ENCODE measurements at places on chromosomes 13 and 19.

DNA sequence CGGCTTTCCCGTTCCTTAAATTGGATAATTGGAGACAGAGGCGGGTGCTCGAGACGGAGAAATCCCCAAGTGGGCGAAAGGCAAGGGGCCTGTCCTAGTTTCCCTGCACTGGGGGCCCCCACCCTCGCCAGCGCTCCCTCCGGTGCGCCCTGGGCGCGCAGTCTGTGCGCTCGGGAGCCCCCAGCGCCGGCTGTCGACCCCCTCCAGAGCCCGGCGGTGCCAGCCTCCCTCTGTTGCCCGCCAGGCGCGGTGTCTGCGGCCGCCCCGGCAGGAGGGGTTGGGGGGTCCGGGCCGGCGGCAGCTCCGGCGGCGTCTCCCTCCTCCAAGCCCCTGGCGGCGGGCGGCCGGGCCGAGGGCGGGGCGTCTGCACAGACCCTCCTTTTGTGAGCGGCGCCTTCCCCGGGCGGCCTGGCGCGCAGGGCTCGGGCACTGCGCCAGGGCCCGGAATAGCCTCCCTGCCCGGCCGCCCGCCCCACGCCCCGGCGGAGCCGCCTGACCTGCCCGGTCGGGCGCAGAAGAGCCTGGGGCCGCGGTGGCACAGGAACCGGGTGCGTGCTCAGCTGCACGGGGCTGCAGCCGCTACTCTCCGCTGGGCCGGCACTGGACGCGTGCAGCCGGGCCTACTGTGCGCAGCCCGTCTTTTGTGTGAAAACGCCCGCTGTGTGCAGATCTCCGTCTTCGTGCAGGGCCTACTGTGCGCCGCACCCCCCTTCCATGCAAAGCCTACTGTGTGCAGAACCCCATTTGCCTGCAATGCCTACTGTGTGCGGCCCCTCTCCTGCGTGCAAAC lies 13.2 kb downstream of the GADD45B start:
- no peak for DNase-seq

DNA sequence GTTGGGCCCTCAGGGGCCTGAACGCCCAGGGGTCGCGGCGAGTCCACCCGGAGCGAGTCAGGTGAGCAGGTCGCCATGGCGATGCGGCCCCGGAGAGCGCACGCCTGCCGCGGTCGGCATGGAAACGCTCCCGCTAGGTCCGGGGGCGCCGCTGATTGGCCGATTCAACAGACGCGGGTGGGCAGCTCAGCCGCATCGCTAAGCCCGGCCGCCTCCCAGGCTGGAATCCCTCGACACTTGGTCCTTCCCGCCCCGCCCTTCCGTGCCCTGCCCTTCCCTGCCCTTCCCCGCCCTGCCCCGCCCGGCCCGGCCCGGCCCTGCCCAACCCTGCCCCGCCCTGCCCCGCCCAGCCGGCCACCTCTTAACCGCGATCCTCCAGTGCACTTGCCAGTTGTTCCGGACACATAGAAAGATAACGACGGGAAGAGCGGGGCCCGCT lies at the start of gene CCNA1:
TSS of gene CCNA1 (plus strand) at position 390 of the 439 bp plus-strand sequence. CDS start 562 bp downstream, outside the sequence.
- DNase-seq: no peak

DNA sequence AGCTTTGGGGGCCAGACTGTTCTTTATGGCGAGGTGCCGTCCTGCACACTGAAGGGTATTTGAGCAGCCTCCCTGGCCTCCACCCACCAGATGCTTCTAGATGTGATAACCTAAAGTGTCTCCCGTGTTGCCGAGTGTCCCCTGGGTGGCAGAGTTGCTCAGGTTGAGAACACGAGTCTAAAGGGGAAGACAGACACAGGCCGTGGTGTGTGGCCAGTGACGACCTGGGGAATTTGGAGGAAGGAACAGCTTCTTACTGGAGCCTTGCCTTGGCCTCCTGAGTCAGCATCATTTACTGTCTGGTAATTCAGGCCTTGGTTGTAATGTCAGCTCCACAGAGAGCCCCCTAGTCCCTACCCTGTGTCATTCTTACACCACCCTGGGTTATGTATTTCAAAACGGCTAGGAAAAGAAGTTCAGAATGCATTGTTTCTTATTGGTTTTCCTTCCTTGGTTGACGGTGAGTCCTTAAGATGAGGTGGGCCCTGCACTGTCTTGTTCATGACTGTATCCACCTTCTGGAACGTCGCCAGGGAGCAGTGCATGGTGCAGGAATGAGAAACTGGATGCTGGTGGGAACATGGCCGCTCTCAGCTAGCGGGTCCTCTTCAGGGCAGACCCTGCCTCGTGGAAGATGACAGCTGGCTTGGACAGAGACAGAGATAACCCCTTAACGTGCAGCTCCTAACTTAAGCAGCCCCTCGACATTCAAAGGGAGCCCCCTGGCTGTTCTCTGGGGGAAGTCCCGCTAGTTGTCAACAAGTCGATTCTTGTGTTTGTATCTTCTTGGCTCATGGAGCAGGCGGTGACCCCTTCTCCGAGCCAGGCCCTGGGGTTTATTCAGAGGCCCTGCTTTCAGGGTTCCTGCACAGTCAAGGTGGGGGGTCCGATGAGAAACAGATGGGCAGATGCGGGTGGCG lies 7.2 kb downstream of the SIN3B start:
- no peak for DNase-seq

- DNase-seq: no peak
Measured at GRCh38 chr13:31320946-31321345, 121.2 kb downstream of the B3GLCT start.

DNA sequence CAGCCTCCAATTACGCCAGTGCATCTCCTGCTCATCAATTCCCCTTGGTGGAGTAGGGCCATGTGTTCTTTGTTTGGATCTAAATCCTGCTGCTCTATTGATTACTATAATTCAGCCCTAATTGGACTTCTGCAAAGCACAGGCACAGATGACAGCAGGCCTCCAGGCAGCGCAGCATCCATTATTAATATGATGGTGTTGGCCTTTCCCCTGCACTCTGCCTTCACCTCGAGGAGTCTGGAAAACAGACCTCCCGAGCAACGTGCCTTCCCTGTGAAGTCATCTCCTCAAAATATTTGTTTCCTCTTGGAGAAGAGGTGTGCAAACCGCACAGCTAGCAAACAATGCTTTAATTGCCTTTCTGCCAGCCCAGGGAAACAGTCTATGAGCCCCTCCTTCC lies 92.5 kb downstream of the UQCRFS1 start:
- DNase-seq: no peak

DNA sequence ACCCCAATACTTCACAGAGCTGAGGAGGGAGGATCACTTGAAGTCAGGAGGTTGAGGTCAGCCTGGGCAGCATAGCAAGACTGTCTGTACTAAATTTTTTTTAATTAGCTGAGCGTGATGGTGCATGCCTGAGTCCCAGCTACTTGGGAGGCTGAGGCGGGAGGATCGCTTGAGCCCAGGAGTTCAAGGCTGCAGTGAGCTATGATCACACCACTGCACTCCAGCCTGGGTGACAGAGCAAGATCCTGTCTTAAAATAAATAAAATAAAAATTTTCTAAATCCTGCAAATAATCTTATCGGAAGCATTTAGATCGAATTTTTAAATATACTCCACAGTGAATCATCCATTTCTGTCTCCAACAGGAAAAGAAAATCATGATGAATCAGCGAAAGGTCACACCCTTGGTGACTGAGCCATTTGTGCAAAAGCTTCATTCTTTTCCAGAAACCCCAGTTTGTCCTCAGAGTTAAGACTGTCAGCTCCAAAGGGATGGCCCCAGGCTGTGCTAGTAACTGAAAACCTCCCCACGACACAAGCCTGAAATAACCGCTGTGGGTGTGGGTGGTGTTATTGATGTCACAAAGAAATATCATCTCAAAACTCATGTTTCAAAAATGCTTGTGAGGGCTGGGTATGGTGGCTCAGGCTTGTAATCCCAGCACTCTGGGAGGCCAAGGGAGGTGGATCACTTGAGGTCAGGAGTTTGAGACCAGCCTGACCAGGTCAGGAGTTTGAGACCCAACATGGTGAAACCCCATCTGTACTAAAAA lies 167.6 kb downstream of the PTPRS start:
- no peak for DNase-seq

Measured in cerebellar nuclear complex (tissue), 1 donor.